C1 segment of cervical spinal cord (tissue), 14 donors: ENCODE measurements at places on chromosomes 4 and X.

DNA sequence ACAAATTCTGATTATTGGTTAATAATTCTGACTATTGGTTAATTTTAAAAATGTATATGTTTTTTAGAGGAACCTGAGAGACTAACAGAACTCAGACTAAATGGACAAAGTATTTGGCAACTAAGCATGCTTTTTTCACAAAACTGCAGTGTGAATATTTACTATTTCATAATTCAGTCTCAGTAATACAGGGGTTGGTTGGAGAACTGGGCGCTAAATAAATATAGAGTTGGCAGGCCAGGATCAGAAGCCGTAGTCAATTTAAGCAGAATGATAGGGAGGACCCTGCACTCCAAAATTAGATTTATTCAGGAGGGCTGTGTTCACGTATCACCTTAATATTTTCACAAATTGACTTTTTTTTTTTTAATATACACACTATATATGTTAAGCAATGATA is 5.8 kb downstream of the TIGD2 start:
- no peak for DNase-seq

GRCh38 chr4:41537292-41537890 is 566 bp upstream of the LIMCH1 start:
- DNase-seq: no peak

DNA sequence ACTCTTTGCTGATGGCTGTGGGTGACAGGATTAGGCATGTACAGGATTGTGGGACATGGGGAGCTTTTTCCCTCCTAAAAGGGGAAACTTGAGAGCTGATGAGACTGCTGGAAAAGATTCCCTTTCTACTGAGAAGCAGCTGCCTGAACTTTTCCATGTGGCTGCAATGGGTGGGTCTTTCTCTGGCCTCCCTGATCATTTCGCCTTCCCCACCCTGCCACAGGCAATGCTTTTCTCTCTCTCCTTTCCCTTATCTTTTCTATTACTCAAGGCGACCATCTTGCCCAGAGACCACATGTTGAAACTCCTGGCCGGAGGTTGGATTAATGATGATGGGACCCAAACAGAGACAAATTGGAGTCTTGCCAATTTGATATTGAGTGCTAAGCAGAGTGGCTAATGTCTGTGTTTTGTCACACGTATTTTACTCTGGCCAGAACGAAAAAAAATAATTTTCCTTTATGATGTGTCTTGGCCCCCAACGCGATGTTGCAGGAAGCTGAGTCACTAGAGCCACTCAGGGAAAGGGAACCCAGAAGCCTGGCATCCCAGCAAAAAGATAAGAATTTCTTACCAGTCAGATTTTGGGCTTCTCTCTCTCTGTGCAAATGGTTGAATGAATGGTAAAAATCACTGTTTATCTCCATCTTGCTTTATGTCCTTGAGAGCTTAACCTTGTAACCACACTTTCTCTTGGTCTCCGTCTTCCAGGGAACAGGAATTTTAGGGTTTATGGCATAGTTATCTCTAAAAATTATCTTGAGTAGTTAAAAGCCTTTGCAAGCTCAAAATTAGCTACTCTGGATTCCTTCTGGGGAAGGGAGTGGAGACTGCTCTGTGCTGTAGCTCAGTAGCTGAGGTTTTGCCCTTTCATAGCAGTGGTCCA is 19.4 kb upstream of the ATP8A1 start:
- no peak for DNase-seq

- DNase-seq: no peak
Observed at GRCh38 chrX:31608638-31609037, 536.8 kb upstream of the FTHL17 start.

DNA sequence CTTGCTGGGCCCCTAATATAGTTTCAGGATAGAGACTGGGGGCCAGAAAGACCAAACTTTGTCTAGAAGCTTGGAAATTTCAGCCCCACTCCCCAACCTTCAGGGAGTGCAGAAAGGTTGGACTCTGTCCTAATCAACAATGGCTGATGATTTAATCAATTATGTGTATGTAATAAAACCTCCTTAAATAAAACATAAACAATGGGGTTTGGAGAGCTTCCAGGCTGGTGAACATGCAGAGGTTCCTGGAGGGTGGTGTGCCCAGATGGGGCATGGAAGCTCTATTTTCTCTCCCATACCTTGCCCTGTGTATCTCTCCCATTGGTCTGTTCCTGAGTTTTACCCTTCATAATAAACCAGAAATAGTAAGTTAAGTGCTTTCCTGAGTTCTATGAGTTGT is 174.2 kb downstream of the GC start:
- no peak for DNase-seq

GRCh38 chr4:39682138-39682537 is 15.8 kb upstream of the UBE2K start:
- DNase-seq: no peak

DNA sequence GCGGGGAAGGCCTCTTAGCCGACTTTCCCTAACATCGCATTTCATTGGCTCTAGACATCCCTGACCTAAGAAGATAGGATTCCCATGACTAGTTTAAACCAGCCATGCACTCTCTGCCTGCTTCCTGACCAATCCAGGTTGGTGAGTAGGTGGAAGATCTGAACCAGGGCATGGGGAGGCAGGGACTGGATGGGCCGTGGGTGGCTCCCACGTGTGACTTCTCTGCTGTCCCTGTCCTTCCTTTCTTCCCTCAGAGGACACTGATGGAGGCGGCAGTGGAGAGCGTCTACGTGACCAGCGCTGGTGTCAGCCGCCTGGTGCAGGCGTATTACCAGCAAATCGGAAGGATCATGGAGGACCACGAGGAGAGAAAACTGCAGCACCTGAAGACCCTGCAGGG is 90.7 kb downstream of the EVC start:
- no peak for DNase-seq

DNA sequence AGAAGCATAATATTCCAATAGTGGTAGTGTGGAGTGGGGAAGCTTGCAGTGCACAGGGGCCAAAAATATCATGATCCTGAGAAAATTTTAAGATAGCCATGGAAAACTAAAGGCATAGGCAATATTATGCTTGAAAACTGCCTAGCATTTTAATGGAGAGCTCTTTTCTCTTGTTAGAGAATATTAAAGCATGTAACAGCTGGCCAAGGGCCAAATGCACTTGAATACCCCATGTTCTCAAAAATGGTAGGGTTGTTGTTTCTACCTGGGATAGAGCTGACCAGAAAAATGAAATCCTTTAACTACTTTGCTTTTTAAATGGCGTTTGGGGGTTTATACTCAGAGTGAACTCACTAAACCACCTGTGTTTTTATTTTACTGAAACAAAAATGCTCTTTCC is 739.6 kb upstream of the SLIT2 start:
- no peak for DNase-seq

- DNase-seq: no peak
Observed at GRCh38 chrX:18596096-18596495, 75.8 kb downstream of the RS1 start.

- no peak for DNase-seq
Observed at GRCh38 chrX:47644557-47645091, 5.7 kb downstream of the ELK1 start.

- peak; percentile 9 for DNase-seq
Observed at GRCh38 chrX:71622576-71623450, 4.5 kb upstream of the CXCR3 start.

DNA sequence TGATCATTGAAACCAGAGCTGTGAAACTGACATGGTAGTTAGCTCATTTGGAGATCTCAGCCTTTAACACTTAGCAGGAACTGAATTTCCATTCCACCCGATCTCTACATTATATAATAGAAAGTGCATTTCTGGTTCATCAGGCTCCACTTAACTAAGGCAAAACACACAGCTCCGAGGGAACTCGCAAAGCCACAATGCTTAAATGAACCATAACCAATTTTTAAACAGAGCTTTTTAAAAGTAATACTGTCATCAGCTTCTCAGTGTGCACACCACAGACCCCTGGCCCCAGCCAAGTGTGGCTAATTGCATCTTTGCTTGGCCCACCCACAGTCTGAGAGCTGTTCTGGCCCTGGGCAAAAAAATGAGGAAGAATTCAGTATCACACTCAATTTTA is 66.1 kb downstream of the DCHS2 start:
- no peak for DNase-seq

GRCh38 chr4:41409594-41409895 is 128.4 kb upstream of the LIMCH1 start:
- DNase-seq: no peak

DNA sequence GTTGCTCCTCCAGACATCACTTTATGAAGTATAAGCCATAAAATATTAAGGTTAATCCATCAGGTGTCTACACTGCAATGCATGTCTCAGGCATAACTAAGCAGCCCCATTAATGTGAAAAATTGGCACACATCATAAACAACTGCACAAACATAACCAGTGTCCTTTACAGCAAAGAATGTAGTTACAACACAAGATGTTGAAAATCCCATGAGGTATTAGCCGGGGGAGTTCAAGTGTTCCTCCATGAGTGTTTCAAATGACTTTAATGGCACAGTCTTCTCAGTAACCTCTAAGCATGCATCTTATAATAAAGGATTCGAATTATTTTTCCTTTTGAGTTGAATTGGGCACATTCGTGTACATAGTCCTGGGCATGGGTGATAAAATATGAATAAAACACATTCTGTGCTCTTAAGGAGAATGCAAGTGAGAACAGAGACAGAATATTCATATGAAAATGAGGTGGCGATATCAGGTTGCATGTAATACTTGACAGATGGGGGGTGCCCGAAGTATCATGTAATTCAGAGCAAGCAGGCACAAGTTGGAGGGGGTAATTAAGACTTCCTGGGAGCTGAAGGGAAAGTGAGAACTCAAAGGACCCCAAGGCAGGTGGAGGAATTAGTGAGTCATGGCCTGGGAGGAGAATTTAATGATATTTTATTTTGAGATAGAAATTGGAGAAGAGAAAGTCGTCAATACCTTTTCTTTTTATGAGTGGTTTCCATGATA is 18.2 kb upstream of the VCX2 start:
- no peak for DNase-seq

DNA sequence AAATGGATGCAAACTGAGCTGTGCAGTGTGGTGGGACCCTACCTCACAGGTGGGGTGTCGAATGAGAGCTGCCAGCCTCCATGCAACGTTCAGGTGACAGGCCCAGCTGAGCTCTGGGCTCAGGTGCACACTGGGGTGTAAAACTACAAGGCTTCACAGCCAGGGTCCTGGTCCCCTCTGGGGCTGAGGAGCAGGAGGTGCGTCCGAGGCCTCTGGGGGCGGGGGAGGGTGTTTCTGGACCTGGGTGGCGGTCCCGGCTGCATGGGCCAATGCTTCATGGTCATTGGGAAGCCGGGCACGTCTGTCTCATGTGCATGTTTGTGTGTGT is 26.5 kb upstream of the SORCS2 start:
- DNase-seq: no peak

DNA sequence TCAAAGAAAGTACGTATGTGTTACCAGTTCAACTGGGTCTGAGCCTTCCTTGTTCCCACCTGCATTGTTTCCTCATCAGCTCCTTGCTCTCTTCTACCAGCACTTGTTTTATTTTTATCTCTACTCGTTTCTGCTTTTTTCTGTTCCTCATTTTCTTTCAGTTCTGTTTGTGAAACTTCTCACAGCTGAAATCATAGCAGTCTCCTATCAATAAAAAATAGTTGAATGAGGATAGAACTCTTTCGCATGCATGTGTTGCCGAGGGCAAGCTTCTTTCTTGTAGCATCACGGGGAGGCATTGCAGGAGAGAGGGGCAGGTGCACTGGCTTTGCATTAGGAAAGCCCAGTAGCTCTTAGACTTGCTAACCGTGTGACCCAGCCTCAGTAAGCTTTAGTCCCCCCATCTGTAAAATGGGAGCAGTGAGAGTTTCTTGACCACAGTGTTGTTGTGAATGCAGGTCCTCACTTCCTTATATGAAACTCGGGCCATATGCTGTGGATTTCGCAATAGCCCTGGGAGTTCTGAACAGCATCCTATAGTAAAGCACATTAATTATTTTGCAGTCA is 24.7 kb downstream of the OFD1 start:
- DNase-seq: no peak

- DNase-seq: no peak
Observed at GRCh38 chr4:101019941-101020401, 327.4 kb downstream of the PPP3CA start.

DNA sequence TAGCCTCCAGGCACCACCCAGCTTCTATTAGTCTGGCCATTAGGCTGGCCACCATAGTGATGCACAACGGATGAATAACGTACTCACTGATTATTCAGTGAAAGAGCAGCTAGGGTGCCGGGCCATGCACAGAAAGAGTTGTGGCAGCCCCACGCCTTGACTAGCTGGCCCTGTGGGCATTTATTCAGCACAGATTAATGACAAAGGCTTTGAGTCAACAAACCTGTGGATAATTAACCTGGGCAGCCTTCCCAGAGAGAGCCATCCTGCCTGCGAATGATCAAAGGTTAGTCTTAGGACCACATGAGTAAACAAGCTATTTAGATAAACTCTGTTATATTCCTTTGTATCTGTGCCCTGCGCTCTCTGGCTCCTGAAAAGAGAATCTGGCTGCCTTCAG is 37.2 kb downstream of the MAP9 start:
- no peak for DNase-seq

- no peak for DNase-seq
Observed at GRCh38 chr4:39841894-39842293, 135.8 kb downstream of the PDS5A start.

GRCh38 chrX:109508915-109509314 is 27.0 kb upstream of the GUCY2F start:
- no peak for DNase-seq

DNA sequence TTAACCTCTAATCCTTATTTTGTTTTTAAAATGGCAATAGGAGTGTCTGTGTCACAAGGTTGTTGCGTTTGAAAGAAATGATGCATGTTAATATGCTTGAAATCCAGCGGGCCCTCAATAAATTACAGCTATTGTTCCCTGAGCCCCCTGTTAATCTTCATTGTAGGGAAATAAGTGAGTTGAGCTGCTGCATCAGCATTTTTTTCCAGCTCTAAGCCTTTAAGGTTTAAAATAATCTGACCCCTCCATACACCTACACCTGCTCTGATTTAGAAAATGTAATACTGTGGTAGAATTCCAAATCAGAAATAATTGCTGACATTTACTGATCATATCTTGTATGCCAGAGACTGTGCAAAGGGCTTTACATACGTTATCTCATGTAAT is 2.6 kb upstream of the MSMO1 start:
- DNase-seq: no peak

GRCh38 chr4:85613901-85614300 is 139.0 kb downstream of the ARHGAP24 start:
- DNase-seq: no peak

DNA sequence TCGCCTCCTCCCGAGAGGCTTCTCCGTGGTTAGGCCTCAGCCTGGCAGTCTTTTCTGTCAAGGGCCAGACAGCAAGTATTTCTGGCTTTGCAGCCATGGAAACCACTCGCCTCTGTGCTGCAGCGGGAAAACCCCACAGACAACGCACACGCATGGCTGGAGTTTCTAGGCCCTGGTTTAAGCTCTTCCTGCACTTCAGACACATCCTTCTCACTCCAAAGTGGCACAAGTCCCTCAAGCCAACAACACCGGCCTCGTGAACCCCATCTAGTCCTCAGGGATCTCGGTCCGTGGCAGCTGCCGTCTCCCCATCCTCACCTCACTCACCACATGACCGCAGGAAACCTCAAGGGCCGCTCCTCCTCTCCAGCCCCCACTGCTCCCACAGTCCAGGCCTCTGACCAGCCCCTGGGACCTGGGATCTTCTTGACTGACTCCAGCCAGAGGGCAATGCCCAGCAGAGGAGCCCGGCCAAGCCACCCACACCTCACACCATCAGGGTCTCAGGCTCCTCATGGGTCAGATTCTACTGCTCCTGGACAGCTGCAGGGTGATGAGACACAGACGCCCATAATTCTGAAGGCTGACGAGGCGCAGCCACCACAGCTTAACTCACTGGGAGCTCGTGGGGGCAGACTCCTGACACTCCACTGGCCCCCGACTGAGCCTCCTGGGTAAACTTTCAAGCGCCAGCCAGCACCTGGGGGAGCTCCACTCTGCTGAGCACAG is 21.7 kb downstream of the LETM1 start:
- DNase-seq: no peak
